T-cell (primary cell): ENCODE measurements at places on chromosomes 16 and 17. TPM values are rescaled to one million over a fixed set of nuclear protein-coding genes. Genes with fewer than 3 reads are reported as not detected.

CBLN1 gene
- not detected for total RNA-seq

IKZF3 gene
- 112 TPM for total RNA-seq

PDILT gene
- not detected for total RNA-seq

DNA sequence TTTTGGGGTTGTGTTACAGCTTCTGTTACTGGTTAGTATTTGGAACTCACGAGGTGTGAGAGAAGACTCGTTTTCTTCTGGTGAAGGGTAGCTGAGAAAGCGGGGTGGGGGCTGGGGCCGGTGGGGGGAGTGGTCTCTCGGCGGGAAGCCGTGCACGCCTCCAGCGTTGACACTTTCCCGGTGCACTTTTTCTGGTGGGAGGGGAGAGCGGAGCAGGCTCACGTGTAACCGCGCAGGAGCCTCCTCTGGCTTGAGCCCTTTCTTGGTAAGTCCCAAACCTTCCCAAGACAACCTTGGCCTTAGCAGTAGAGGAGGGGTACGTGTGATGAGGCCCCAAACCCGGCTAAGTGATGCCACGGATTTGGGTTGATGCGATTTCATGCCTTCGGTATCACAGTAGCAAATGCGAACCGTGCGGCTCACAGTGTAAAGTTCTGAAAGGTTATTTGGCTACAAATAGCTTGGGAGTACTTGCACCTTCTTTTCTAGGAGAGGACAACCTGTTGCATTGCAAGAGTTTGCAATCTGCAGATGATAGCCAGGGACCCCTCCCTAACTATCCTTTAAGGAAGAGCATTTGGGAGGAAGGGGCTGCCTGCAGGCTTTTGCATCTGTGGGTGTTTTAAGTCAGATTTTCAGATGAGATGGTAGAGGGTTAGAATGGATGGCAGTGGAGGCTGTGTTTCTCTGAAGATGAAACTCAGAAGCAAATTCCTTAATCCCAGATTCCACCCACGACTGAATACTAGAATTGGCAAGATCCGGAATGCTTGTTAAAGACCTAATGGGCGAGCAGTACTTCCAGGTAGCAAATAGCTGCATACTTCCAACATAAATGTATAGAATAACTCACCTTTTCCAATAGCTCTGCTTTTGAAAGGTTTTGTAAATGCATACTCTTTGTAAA is 1.5 kb downstream of the HLF start:
- peak; percentile 7 for DNase-seq

- DNase-seq: no peak
These were observed 28.4 kb upstream of the ZNF423 start for GRCh38 chr16:49884033-49885015.

- no peak for DNase-seq
These were observed 117.7 kb upstream of the CIBAR2 start for GRCh38 chr16:85229869-85230462.

- no peak for DNase-seq
These were observed 42.4 kb downstream of the RPA1 start for GRCh38 chr17:1872254-1872653.
